ENCODE measurements at places on chromosomes 7 and 10. TPM values are rescaled to one million over a fixed set of nuclear protein-coding genes. Genes with fewer than 3 reads are reported as not detected.

MLXIPL gene
- total RNA-seq: 2.0 TPM

ELMO1 gene
- 86.9 TPM for total RNA-seq

IGFBP1 gene
- total RNA-seq: not detected

DNA sequence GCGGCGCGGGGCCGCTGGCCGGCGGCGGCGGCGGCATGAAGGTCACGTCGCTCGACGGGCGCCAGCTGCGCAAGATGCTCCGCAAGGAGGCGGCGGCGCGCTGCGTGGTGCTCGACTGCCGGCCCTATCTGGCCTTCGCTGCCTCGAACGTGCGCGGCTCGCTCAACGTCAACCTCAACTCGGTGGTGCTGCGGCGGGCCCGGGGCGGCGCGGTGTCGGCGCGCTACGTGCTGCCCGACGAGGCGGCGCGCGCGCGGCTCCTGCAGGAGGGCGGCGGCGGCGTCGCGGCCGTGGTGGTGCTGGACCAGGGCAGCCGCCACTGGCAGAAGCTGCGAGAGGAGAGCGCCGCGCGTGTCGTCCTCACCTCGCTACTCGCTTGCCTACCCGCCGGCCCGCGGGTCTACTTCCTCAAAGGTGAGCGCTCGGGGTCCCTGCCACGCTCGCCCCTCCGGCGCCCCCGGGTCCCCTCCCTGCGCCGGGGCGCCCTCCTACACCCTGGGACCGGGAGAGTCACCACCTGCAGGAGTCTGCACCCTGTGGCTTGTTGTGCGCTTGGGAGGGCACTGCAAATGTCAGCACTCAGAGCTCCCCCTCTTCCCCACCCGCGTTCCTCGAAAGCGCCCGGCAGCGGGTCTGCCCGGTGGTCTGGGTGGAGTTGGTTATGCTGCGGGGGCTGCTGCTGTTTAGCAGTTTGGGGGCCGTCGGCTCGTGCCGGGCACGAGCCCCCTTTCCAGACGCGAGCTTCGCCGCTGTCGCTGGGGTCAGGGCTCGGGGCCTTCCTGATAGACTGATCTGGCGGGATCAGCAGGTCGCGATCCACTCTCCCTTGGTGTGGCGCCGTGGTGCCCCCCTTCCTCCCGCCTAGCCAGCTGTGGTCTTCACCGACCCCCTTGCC, 627 bp downstream of the DUSP5 start:
- DNase-seq: peak; percentile 88

NXPH1 gene
- not detected for total RNA-seq

SFTPD gene
- 0.30 TPM for total RNA-seq

GLI3 gene
- total RNA-seq: 21.3 TPM

DNA sequence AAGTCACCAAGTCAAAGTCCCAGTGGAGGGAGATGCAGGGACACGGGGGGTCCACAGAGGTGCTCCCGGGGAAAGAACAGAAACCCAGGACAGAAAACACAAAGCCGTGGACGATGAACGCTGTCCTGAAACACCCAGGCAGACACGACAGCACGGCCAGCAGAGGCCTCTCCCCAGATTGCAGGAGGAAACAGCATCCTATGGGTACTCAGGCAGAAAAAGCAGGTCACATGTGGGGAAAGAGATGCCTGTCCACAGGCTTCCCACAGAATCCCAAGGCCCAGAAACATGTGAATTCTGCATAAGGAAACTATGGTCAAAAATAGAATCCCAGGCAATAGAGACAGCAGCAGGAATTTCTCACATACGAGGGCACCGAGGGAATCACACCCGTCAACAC, 53.6 kb upstream of the ADGRA1 start:
- DNase-seq: no peak

DNA sequence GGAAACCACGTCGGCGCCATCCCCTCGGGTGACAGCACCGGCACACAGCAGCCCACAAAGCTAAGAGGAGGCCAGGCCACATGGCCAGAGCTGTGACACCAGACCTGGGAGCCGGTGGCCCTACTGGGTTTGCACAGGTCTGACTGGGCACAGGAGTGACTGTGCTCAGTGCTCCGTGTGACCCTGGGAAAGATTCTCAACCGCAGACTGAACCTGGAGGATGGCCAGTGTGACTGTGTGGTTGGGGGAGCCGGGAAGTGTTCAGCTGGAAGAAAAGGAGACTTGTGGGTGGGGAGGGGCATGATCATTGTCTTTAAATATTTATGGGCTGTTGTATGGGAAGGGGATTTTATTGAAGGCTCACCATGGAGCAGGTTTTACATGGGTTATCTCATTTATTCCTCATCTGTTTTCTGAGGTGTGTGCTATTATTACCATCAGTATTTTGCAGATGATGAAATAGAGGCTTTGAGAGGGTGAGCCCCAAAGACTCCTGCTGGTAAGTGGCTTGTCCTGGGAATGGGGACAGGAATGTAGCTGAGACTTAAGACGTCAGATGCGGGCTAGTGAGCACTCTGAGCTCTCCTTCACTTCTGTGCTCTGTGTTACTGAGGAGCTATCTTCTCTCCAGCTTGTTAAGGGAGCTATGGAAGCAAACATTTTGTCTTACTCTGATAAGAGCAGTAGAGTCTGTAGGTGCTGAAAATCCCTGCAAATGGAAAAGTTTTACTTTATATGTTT, 127.5 kb downstream of the TMEM178B start:
- DNase-seq: no peak

GRCh38 chr10:32159264-32159663, 103.0 kb upstream of the KIF5B start:
- DNase-seq: no peak

DNA sequence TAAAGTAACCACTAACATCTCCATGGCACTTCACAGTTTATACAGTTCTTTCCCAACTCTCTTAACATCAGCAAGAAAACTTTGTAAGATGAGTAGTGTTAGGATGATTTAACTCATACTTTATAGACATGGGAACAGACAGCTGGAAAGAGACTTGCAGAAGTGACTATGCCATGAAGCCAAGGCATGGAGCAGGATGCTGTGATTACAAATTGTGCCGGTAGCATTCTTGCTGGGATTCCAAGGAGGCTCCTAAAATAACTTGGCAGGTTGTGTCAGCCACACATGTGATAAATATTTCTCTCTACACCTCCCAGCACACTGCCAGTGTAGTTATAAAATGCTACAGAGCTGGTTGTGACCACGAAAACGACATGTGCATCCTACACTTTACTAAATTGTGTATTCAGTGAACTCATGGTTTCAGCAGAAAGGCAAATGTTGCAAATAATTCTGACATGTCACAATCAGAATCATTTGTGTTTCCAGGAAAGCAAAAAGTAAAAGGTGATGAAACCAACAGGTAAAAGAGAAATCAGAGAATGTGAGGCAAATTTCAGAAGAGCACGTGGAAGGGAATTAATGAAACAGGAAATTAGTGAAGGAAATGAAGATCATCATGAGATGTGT, 5.6 kb upstream of the CYP3A4 start:
- no peak for DNase-seq

DNA sequence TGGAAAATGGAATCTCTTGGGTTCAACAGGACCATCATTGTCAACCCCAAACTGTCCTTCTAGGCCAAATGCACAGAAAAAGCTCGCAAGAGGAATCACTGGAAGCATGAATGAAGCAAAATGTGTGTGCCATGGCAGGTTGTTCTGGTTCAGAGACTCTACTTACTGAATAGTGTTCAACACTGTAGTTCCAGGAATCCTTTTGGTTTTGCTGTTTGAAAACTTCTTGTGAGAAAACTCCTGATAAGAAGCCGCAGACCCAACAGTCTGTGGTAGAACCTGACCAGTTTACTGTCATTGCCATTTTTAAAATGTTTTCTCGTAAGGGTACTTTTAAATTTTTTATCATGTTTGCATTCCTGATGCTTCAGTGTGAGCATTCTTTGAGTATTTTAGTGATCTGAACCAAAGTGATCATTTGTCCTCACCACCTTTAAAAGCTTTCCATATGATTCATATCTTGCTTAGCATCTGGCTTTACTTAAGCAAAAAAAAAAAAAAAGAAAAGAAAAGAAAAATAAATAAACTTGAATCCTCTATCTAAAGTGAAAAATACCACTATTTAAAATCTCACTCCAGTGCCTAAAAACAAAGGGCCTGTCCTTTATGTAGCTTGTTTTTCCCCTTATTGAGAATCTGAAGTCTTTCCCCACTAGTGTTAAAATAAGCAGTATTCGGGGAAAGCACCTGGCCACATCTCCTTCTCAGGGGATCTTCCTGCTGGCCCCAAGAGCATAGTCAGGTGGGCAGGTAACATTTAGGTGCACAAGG, 92.4 kb downstream of the WNT2 start:
- no peak for DNase-seq

LAMB4 gene
- total RNA-seq: 0.24 TPM

DNA sequence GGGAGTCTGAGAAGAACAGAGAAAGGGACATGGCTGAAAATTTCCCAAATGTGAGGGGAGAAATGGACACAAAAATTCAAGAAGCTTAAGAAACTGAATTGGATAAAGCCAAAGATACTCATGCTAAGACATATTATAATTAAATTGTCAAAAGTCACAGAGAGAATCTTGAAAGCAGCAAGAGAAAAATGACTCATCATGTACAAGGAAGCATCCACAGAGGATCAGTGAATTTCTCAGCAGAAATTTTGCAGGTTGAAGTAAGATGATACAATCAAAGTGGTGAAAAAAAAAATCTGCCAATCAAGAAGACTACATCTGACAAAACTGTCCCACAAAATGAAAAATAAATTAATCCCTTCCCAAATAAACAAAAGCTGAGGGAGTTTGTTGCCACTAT, 56.8 kb downstream of the MPP7 start:
- no peak for DNase-seq

LIPM gene
- not detected for total RNA-seq

GNG11 gene
- total RNA-seq: 24.9 TPM

BICC1 gene
- 17.3 TPM for total RNA-seq

EEPD1 gene
- 14.4 TPM for total RNA-seq

FEZF1 gene
- not detected for total RNA-seq

DNA sequence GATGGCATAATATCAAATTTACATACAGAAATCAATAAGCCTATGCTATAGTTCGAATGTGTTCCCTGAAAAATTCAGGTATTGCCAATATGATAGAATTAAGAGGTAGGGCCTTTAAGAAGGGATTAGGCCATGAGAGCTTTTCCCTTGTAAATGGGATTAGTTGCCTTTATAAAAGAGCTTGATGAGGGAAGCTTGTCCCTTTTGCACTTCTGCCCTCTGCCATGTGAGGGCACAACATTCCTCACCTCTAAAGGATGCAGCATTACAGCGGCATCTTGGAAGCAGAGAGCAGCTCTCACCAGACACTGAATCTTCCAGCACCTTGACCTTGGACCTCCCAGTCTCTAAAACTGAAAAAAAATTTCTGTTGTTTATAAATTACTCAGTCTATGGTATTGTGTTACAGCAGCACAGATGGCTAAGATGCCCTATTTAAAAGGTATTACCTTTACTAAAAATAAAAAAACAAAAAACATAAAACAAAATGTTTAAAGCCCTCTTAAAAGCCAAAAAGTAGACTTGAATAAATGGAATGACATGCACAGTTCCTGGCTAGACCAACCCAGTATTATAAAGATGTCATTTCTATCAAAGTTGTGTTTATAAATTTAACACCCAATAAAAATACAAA, 909.6 kb downstream of the REEP3 start:
- no peak for DNase-seq

ANAPC16 gene
- 70.7 TPM for total RNA-seq

- no peak for DNase-seq
Observed at GRCh38 chr10:70973275-70973674, 84.9 kb upstream of the PCBD1 start.

DNA sequence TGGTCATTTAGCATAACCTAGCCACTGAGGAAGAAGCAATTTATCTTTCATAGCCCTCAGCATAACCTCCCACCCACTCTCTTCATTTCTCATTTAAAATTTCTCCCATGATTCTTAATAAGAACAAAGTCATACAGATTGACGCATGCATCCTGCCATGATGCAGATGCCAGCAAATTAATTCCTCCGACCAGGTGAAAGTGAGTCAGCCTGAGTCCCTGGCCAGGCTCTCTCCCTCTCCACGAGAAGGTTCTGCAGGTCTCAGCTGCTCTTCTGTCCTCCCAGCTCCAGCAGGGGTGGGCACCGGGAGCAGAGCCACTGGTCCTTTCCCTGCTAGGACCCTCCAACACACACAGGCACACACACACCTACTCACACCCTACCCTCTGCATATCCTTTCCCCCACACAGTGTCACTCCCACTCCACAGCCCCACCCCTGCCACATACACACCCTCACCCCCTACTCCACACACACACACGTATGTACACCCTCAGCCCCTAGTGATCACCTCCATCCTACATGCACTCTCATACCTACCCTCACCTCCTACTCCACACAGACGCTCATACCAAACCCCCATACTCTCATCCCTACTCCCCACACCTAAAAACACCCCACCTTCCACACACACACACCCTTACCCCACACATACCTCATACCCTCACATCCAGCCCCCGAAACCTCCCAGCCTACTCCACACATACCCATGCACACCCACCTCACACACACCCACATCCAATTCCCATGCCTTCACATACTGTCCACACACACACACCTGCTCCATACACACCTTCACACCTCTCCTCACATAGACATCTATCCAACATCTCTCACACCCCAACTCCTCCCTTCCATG, 78.0 kb downstream of the FAM13C start:
- DNase-seq: no peak

DNA sequence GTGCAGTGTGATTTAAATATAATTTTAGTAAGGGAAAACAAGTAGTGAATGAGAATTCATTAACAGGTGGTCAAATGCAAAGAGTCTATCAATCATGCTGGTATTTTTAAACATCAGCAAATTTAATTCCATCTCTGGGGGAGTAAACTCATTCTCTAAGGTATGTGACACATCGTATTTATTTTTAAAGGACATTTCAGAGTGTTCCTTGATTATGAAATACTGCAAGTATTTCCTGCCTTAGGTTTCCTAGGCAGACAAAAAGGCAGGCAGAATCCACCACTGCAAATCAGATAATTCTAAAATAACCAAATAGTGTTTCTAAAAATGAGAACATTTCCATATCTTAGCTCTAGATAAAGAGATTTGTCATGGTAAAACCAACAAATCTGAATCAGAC, 193.8 kb downstream of the LRRTM3 start:
- no peak for DNase-seq

ZDHHC6 gene
- 28.7 TPM for total RNA-seq

ASZ1 gene
- total RNA-seq: not detected

GRCh38 chr7:110889335-110889734, 201.6 kb upstream of the LRRN3 start:
- DNase-seq: no peak

DNA sequence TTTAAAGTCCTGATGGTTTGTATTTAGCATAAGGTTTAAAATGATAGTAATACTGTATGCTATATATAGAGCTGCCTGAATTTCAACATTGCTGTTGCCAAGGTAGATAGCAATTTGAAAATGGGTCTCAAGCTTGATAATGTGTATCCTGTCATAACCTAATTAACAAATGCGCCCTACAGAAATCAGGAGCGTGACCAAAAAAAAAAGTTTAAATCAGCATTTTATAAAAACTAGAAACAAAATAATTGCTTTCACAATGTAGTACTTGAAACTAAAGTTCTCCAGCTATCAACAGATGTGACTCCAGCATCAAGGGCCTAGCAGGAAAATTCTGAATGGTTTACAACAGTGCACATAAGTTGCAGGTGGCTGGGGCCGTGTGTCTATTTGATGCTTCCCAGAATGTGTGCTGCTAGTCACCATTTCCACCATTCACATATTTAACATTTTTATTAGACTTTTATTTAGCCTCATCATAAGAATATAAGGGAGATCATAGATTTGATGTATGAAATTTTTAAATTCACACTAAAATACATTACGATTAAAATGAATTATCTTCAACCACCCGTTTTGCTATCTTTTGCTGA, 14.1 kb downstream of the FXYD4 start:
- no peak for DNase-seq
